T-helper 2 cell (primary cell): ENCODE measurements at places on chromosomes 13 and 19.

DNA sequence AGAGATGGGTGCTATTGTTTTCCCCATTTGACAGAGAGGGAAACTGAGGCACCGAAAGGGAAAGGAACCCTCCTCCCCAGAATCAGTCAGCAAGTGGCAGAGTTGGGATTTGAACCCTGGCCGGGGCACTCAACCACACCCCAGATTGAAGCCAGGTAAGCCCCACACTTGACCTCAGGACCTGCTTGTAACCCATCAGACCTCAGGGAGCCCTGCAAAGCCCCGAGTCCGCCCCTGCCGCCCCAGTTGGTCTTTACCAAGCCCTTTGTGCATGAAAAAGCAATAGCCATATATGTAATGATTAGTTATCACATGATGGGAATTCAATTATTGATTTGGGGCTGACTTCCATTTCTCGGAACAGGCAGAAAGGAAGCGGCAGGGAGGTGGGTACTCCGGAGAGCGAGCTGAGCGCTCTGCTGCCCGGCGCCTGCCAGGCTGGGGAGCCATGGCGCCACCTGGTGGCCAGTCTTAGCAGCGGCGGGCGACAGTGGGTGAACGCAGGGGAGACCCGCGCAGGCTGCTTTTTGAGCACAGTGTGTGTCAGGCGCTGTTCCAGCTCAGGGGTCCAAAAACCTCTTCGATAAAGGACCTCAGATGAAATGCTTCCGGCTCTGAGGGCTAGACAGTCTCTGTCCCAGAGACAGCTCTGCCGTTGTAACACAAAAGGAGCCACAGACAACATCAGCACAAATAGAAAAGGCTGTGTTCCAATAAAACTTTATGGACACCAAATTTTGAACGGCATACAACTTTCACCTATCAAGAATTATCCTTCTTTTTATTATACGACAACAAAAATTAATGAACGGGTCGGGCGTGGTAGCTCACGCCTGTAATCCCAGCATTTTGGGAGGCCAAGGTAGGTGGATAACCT is 82.9 kb upstream of the CACNA1A start:
- peak; percentile 74 for DNase-seq

- DNase-seq = no peak
Observed at GRCh38 chr19:38744298-38744681, at the start of gene CAPN12. CAPN12 (minus strand) TSS chr19:38744474; CDS start chr19:38744165, 309 bp downstream.

DNA sequence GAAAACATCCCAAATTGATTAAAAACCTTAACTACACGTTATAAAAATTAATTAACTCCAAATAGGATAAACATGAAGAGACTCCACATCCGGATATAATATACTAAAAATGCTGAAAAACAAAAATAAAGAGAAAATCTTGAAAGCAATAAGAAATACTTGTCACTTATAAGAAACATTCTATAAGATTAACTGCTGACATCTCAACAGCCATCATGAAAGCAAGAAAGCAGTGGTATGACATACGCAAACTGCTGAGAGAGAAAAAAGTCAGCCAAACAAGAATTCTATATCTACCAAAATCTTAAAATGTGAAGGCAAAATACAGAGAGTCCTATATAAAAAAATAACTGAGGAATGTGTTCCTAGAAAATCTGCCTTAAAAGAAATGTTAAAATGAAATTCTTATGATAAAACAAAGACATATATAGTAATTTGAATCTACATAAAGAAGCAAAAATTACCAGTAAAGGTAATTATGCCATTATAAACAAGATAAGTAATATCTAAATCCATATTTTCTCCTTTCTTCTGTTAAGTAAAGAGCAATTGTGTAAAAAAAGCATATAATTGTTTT is 1851.1 kb downstream of the PCDH9 start:
- DNase-seq = no peak

- DNase-seq = no peak
Observed at GRCh38 chr19:29545866-29546582, 20.2 kb downstream of the VSTM2B start.

- DNase-seq = peak; percentile 89
Observed at GRCh38 chr19:7488736-7489353, at the start of gene PEX11G. PEX11G (minus strand) TSS chr19:7489035; CDS start chr19:7489010, 25 bp downstream.
